ENCODE measurements at places on chromosomes 11 and 22.

DNA sequence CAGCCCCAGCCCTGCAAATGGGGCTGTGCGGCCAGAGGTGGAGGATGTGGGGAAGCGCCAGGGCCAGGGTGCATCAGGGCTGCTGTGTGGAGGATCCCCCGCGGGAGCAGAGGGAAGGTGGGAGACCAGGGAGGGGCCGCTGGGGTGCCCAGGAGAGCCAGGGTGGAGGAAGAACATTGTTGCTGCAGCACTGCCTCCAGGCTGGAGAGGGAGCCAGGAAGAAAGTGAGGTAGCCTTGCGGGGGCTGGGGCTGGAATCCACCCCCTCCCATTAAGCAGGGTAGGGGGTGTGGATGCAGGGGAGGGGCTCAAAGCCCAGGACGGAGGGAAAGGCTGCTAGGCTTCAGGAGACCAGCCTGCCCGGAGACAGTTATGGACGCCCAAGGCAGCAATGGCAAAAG lies 15.0 kb downstream of the CABP7 start:
- DNase-seq: no peak

- DNase-seq: no peak
Measured at GRCh38 chr11:114738954-114739353, 60.6 kb downstream of the NXPE2 start.

- no peak for DNase-seq
Measured at GRCh38 chr11:57668434-57668782, 494 bp downstream of the ZDHHC5 start.

GRCh38 chr22:37258005-37258752 lies 14.1 kb upstream of the RAC2 start:
- no peak for DNase-seq

DNA sequence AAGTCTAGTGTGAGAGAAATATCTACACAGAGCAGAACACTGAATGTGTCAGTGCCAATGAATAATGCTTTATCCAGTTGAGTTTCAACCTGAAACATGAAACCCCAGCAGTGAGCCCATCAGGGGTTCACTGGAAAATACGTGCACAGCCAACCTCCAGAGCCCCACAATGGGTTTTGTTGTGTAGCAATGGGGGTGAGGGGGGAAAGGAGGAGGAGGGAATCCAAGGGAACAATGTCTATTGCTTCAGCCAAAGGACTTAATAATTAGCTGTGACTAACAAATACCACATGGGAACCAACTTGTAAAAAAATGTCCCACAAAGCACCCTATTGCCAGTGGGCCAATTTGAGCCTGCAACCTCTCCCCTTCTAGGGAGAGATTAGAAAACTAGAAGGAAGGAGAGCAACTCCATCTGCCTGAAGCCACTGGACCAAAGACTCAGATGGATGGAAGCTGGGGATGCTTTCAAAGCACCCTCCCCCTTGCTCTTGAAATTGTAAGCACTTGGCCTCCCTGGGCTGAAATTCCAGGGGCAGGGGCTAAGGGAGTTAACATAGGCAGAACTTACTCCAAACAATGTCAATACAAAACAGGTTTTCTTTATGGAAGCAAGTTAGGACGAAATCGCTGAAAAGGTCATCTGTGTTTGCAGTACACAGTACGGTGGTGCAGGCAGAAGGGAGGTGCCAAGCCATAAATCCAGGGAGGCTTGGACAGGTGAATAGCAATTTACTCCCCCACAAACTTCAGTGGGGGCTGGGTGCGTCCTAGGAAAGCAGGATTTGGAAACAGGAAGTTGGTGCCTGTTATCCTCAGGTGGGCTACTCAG lies 99.8 kb downstream of the ARL14EP start:
- no peak for DNase-seq

DNA sequence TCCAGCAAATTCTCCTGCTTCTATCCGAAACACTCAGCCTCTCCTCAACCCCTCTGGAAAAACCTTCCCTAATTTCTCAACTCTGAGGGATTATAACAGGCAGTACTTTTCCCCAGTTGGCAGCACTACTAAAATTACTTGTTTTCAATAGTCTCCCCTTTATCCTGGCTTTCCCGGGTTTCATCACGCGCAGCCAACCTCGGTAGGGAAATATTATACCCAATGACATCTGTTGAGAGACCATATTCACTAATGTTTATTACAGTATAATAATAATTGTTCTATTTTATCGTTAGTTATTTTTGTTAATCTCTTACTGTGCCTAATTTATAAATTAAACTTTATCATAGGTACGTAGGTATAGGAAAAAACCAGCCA lies 330 bp upstream of the POLD3 start:
- DNase-seq: no peak

- no peak for DNase-seq
Measured at GRCh38 chr11:65026810-65027209, 429 bp upstream of the SNX15 start.

DNA sequence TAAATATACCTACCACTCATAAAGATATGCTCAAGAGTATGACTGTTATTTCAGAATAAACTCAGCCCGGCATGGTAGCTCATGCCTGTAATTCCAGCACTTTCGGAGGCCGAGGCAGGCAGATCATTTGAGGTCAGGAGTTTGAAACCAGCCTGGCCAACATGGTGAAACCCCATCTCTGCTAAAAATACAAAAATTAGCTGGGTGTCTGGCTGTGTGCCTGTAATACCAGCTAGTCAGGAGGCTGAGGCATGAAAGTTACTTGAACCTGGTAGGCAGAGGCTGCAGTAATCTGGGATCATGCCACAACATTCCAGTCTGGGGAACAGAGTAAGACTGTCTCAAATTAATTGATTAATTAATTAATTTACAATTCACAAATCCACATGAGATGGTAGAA lies 208.2 kb upstream of the PDGFD start:
- no peak for DNase-seq

GRCh38 chr22:46115755-46116490 lies 34.4 kb upstream of the PPARA start:
- DNase-seq: no peak

DNA sequence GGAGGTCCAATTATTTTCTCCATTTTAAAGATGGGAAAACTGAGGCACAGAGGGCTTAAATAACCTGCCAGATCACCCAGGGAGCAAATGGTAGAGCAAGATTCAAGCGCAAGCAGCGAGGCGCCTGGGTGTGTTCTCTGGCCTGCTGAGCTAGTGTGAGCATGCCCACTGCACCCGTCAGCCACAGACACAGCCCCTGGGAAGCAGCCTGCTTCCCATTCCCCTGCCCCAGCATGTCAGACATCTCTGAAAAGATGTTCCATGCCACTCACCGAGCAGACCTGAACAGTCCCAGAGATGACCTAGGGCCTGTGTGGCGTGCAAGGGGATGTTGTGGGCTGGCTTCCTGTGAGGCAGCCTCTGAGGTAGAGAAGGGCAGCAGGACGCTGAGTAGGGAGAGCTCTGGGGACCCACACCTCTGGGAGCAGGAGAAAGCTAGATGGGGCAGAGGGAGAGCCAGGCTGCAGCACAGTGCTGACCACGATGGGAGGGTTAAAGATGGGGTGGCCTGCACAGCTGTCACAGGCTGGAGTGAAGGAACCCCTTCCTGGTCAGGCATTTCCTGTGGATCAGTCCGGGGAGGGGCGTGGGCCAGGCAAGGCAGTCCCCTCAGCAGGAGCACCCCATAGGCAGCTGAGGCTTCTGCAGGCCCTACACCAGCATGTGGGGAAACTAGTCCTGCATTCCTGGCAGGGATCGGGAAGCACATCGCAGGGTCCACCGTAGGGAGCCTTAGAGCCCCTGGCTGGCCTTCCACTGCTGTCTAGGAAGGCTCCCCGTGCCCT lies 101.4 kb downstream of the GALNT18 start:
- no peak for DNase-seq

- DNase-seq: no peak
Measured at GRCh38 chr11:110948112-110948511, 235.9 kb upstream of the ARHGAP20 start.

DNA sequence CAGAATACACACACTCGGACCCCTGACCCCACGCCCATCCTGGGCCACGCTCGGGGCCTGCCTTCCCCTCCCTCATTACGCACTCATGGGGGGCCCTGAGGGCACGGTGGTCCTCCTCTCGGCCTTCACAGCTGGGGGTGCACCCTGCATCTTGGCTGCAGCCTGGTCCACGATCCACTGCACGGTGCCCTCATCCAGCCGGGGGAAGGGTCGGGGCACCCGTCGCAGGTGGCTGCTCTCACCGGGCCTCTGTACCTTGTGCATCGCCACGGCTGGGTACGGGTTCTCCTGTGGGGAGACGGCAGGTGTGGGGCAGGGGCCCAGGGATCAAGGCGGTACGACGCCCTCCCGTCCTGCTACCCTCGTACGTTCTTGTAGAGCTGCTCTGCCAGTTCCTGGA lies 10.4 kb downstream of the SBF1 start:
- DNase-seq: no peak

- DNase-seq: no peak
Measured at GRCh38 chr11:106789406-106789805, 228.9 kb downstream of the GUCY1A2 start.

DNA sequence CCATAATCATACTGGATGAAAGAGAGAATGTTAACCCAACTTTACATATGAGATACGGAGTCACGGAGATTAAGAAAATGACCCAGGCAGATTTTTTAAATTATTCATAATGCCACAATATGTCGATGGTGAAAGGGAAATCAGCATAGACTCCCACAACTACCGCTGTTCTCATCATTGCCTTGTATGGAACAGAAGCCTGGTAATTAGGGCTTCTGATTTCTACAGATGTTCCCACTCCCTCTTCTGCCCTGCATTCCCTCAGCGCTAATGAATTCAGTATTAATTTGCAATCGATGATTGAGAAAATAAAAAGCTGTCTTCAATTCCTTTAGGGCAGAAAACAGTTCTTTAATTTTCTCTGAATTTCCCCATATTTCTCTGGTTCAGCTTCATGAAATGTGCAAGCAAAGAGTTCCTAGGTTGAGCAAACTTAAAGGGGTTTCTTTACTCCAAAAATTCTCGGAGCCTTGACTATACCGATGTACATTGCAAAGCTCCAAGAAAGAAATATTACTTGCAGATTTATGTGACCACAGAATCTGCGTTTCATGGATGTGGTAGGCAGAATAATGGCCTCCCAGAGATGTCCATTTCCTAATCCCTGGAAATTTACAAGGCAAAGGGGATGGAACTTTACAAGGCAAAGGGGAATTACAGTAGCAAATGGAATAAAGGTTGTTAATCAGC lies 134.9 kb upstream of the ZC3H12C start:
- no peak for DNase-seq

- DNase-seq: no peak
Measured at GRCh38 chr11:31810779-31811647, at the start of gene PAX6. Gene PAX6, minus strand, starts transcription at chr11:31811322. Its CDS starts 4,911 bp downstream, at chr11:31806411.

DNA sequence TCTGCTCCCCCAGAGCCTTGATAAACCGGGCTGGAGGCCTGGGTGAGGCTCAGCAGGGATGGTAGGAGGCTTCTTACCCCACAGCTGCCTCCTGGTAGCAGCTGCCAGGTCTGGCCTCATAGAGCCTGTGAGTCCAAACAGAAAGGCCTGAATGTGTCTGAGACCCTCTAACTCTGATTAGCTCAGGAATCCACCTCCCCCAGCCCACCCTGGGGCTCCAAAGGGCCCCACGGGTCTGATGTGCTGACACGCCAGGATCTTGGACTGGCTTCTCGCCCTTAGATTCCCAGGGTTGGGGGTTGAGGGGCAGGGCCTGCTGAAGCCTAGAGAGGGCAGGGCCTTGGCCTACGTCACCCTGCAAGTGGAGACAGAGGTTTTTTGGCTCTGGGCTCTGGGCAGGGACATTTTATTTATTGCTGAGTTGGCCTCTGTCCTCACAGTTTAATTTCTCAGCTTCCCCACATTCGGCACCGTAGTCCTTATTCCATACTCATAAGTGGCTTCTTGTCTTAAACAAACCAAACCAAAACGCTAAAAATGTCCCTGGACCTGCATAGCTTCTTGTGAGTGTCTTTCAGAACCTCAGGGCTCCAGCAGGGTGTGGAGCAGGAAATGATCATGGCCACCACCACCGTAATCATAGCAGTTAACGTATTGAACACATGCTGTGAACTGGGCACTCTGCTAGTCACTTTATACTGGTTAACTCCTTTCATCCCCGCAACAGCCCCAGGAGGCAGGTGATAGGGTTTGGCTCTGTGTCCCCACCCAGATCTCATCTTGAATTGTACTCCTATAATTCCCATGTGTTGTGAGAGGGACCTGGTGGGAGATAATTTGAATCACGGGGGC lies 25.1 kb downstream of the KIAA1671 start:
- DNase-seq: no peak

GRCh38 chr11:113449743-113450142 lies 25.5 kb downstream of the DRD2 start:
- DNase-seq: no peak

GRCh38 chr22:49362211-49362839 lies 465.3 kb downstream of the BRD1 start:
- no peak for DNase-seq

DNA sequence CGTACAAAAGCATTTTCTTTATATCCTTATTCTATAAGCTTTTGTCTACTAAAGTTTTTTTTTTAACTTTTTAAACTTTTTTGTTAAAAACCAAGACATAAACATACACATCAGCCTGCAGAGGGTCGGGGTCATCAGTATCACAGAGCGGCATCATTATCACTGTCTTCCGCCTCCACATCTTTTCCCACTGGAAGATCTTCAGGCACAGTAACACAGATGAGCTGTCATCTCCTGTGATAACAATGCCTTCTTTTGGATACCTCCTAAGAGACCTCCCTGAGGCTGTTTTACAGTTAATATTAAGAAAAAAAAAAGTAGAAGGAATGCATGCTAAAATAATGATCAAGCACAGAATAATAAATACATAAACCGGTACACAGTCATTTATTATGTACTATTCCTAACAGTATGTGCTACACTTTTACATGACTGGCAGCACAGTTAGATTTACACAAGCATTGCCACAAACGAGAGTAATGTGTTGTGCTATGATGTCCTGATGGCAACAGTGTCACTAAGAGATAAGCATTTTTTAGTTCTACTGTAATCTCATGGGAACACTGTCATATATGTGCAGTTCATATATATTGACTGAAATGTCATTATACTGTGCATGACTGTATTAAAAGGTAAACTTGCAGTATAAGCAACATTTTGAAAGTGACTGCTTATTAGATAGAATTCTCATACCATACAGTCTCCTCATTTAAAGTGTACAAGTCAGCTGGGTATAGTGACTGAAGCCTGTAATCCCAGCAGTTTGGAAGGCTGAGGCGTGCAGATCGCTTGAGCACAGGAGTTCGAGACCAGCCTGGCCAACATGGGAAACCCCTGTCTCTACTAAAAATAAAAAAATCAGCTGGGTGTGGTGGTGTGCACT lies 58.6 kb downstream of the KDM2A start:
- no peak for DNase-seq

- DNase-seq: no peak
Measured at GRCh38 chr11:16338393-16338792, 18.0 kb downstream of the SOX6 start.

DNA sequence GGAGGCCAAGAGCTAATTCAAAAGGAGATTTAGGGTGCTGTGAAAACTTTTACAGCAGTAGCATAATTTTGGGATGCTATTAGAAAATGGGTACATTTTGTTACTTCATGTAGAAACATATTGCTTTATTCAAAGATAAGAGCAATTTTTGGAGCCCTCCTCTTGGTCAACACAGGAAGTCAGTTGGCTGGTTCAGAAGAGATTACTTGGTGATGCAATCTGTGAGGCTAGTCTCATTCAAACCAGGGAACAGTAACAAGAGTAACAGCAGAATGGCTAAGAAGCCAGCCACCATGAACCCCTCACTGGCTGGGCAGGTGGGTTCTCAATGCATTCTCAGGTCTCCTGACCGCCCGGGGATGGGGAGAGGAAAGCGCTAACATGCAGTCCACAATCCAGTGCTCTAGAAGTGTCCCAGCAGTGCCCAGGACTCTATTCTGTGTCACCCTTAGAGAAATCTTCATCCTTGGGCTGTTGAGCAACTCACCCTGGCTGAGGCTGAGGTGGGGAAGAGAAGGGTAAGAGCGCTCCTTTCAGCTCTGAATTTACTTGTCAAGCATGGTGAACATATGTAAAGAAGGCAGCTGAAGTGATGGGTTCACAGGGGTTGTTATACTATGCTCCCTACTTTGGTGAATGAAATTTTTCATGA lies 262.2 kb upstream of the UBASH3B start:
- DNase-seq: no peak
